ENCODE measurements at places on chromosomes 4 and X. TPM values are rescaled to one million over a fixed set of nuclear protein-coding genes. Genes with fewer than 3 reads are reported as not detected.
A peak's percentile ranks its signal among the peaks of the same experiment; 100 is the strongest.

Gene ZNF711
- total RNA-seq, result 0.33 TPM

Gene RIPPLY1
- not detected for total RNA-seq

Gene TMEM154
- 20.8 TPM for total RNA-seq

DNA sequence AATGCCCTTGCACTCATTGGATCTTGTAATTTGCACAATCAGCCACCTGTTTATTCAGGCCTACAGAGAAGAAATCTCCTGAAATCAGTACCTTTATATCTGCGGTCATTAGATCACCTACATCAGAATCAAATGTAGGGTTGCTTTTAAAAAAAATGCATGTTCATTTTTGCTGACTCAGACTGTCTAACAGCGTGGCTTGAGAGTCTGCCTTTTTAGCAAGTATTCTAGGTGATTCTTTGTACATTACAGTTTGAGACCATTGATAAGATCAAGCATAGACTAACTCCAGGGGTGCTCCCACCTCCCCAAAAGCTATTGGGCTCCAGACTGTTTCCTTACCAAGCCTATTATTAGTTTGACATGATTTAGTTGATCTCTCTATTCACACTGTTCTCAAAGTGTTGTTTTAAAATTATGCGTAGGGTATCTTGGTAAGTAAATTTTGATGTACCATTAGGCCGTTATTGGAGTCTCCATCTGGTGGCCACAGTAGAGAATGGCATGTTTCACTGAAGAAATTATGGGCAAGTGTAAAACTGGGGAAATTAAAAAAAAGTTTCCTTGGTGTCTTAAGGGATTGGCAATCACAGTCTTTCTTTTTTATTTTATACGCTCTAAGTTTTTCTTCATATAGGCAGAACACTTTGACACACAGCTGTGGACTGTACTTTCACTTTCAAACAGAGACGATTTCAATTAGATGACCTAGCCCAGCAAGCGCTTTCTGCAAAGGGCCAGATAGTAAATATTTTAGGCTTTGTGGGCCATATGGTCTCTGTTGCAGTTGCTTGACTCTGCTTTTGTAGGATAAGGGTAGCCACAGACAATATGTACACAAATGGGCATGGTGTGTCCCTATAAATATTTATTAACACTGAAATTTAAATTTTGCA, 33.7 kb upstream of the MSL3 start:
- DNase-seq, result peak; percentile 10

Gene PLP2
- 222 TPM for total RNA-seq

DNA sequence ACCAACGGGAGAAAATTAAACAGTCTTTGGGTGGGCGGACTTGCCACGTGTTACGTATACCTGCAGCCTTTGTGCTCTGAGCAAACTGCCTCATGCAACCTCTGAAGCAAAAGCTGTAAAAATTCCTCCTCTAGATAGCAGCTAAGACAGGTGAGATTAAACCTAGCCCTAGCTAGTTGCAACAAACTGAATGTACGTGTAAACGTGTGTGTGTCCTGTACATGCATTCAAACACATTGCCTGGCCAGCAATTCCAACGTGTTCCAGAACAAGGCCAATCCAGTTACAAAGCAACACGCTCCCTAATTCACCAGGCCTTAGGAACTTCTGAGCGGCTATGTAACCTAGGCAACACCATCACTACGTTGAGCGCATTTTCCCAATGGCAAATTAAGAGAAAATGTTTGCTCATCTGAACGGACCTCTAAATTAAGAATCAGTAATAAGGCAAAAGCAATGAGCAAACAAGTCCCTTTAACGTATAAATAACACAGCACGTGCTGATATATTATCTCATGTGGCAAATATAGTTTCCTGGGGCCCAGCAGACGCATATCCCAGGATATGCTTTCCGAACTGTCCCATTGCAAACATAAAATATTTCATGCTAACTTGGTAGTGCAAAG, 792 bp downstream of the PPID start:
- peak; percentile 17 for DNase-seq

Gene KIAA1210
- total RNA-seq, result not detected

Gene PDLIM3
- total RNA-seq, result not detected

Gene GUCY1A1
- total RNA-seq, result not detected

Gene MND1
- 32.0 TPM for total RNA-seq

Gene PABPC5
- total RNA-seq, result not detected

Gene PNMA6F
- not detected for total RNA-seq

DNA sequence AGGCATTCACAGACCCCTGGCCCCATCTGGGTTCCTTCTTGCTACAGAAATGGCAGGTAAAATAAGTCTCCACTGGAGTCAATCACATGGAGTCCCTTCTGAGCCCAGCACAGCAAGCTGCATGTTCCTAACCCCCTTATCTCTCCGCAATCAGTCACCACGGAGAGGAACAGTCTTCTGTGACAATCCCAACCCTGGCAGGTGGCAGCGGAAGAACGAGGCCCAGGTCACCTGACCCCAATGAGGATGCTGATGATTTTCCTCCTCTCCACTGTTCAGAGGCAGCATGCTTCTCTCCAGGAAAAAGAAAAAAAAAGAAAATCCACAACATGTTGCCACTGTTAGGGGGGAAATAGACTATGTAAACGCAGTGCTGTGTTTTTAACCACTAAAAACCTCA, 50.1 kb downstream of the TSPAN5 start:
- DNase-seq, result no peak

- DNase-seq, result no peak
Measured at GRCh38 chr4:15498356-15498755, 28.7 kb downstream of the CC2D2A start.
